ENCODE measurements at places on chromosomes 3 and 15.

DNA sequence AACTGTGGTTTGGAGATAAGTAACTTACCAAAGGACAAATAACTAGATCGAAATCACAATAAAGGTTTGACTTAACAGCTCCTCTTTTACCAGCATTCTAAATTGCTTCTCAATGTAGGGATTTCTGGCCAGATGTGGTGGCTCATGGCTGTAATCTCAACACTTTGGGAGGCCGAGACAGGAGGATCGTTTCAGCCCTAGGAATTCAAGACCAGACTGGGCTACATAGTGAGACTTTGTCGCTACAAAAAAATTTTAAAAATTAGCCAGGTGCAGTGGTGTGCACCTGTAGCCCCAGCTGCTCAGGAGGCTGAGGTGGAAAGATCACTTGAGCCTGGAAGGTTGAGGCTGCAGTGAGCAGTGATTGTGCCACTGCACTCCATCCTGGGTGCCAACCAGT, 17.4 kb upstream of the IGF2BP2 start:
- no peak for DNase-seq

DNA sequence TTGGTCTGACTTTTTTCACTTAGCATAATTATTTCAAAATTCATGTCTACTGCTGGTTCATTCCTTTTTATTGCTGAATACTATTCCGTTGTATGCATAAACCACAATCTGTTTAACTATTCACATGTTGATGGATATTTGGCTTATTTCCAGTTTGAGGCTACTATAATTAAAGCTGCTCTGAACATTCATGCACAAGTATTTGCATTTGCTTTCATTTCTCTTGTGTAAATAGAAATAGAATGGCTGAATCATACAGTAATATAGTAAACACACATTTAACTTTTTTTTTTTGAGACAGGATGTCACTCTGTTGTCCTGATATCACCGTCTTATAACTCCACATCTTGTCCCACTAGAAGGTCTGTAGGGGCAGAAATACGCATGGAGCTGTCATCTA, 57.3 kb downstream of the NMNAT3 start:
- DNase-seq, result no peak

- DNase-seq, result no peak
These were observed 57.1 kb downstream of the LMLN start for GRCh38 chr3:198017090-198017489.

GRCh38 chr3:155744010-155744625, 753 bp downstream of the PLCH1 start:
- peak; percentile 65 for DNase-seq

DNA sequence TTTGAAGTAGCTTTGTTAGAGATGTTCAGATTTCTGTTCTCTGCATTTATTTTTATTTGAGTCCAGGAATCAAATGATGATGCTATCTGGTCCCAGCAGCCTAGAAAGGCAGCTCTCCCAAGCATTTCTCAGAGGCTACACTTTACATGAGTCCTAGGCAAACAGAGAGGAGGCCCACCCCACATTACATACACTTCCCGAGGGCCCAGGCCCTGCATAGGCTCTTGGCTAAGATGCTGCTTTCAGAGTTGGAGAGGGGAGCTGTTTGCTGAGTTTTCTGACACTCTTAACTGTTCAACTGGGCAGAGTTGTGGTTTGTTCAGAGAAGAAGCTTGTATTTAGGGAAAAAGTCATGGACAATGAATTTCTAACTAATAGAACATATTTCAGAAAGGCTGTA, 117.9 kb upstream of the RGMA start:
- no peak for DNase-seq

DNA sequence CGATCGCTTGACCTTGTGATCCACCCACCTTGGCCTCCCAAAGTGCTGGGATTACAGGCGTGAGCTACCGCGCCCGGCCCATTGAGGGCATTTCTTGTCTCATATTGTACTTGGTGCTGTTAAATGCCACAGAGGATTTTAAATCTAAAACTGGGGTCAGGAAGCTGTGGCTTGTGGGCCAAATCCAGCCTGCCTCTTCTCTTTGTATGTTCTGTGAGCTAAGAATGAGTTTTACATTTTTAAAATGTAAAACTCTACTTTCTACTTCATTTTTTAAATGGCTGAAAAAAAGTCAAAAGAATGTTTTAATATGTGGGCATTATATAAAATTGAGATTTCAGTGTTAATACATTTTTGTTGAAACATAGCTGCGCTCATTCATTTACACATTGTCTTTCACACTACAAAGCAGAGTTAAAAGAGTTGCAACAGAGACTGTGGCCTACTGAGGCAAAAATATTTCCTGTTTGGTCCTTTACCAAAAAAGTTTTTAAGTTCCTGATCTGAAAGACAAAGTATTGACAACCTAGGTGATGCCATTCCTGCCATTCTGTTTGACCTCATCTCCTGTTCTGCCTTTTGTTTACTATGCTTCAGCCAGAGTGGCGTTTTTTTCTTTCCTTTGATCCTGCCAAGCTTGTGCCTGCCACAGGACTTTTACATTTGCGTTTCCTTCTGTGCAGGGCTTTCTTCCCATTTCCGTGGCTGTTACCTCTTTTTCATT, 50.4 kb downstream of the PDCD6IP start:
- no peak for DNase-seq

DNA sequence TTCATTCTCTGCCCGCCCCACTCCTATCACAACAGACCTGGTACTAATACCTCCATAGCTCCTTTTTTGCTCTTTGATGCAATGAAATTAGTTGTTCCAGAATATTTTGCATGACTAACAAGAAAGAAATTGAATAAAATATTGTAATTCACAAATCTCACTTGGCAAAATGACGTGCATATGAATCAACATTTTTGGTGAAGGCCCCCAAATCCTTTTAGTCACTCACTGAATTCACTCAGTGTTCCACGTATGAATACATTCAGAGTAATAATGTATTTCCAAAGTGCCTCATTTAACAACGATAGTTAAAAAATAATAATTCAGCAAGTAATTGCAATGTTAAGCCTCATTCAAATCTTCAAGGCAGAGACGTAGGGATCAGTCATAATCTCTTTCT, 148.6 kb upstream of the STRIT1 start:
- DNase-seq, result no peak

DNA sequence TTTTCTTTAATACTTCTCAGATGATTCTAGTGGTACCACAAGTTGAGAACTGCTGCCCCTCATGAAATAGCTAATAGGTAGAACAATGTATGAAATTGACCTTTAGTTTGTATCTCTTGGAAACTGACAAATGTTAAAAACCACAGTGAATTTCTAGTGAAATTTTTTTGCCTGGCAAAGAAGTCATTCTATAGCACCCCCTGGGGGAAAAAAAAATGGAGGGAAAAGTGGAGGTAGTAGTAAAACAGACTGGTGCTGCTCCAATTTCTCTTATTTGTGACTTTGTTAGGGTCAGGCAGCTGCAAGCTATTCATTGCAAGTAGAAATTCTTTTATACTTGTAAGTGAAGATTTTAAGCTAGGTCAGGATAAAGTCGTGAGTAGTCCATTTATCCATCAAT, 605.0 kb downstream of the NLGN1 start:
- peak; percentile 5 for DNase-seq

GRCh38 chr3:43389388-43390254, 103.3 kb downstream of the SNRK start:
- no peak for DNase-seq

DNA sequence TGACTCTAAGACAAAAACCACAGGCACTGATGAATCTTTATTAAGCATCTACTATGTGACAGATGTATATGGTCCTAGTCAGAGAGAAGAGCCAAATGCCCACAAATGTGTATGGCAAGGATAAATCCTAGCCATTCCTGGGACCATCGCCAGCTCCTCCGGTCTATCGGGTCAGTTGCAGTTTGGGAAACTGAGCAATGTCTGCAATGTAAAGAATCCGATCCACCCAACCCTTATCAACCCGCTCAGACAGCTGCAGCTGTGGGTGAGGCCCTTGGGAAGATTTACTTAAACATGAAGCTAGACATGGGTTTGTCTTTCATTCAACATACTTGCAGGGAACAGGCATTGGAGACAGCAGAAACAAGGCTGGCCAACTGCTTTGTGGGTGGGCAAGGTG, 40.5 kb upstream of the CDV3 start:
- DNase-seq, result no peak

DNA sequence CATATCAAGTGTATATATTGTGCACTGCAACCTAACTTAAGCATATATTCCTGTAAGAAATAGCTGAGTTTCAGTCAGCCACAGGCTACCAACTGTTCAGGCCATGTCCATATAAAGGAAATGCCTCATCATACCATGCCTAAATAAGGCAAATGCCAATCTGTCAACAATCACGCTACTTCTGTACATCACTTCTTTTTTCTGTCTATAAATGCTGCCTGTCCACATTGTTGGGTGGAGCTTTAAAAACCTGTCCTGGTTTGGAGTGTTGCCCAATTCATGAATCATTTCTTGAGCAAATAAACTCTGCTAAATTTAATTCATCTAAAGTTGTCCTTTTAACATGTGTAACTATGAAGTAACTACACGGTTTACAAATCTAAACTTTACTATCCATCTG, 1091.9 kb downstream of the NSUN3 start:
- DNase-seq, result peak; percentile 5

GRCh38 chr3:68504201-68504600, 428.1 kb downstream of the TAFA4 start:
- no peak for DNase-seq

DNA sequence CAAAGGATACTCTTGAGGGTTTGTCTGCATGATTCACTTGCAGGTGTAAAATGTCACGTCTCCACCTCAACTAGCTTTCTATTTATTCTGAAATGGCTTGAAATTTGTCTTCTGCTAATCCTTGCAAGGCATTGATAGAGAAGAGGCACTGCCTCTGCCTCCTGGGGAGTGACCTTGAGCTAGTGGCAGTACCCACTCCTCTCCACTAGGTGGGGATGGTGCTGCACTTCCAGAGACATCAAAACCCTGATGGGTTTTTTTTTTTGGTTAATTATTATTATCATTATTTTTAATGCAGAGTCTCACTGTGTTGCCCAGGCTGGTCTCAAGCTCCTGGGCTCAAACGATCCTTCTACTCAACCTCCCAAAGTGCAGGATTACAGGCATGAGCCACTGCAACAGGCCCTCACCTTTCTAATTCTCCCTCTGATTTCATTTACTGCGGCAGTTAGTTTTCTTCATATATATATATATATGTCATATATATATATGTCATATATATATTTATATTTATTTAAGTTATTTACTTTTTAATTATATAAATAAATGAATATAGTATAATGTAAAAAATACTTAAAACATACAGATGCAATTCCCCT, 117.6 kb upstream of the EIF1B start:
- DNase-seq, result peak; percentile 5

GRCh38 chr3:118765636-118766305, 268.9 kb downstream of the IGSF11 start:
- DNase-seq, result no peak

Data from kidney glomerular epithelial cell (primary cell).